Type B pancreatic cell (in vitro differentiated cells): ENCODE measurements at places on chromosomes 13 and 19. TPM values are rescaled to one million over a fixed set of nuclear protein-coding genes. Genes with fewer than 3 reads are reported as not detected.
A peak's percentile ranks its signal among the peaks of the same experiment; 100 is the strongest.

DNA sequence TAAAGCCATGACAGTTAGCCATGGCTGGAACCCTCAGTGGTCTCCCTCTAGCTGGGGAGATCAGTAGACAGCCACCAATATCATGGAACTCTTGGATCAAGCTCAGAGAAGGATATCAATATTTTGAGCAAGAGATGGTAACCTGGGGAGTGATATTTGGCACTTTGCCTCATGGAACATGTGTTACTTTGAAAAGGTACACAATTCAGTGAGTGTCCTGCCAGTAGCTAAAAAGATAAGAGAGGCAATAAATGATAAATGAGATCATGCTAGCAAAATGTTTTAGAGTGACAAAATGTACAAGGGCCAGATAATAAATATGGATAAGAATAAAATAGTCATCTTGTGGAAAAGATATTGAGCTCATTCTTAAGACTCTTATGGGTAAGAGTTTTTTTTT lies 1618.7 kb downstream of the OLFM4 start:
- no peaks in the 10 kb centered on the region for H3K4me1 ChIP-seq
- no peak for DNase-seq
- H3K4me3 ChIP-seq: no peak overlapping the region
- no peaks in the 10 kb centered on the region for H3K36me3 ChIP-seq

- H3K36me3 ChIP-seq: no peaks in the 10 kb centered on the region
- no peaks in the 10 kb centered on the region for H3K27me3 ChIP-seq
- no peak within 1 kb of the TSS for H3K4me3 ChIP-seq
- H3K4me1 ChIP-seq: no peaks in the 10 kb centered on the region
Measured at GRCh38 chr19:15934332-15935078, at the start of gene CYP4F11. Gene CYP4F11 (minus strand): TSS chr19:15934529. CDS start chr19:15934408, 121 bp downstream.

Gene ZNF221
- total RNA-seq: 7.6 and 12.2 TPM in 2 replicates

DNA sequence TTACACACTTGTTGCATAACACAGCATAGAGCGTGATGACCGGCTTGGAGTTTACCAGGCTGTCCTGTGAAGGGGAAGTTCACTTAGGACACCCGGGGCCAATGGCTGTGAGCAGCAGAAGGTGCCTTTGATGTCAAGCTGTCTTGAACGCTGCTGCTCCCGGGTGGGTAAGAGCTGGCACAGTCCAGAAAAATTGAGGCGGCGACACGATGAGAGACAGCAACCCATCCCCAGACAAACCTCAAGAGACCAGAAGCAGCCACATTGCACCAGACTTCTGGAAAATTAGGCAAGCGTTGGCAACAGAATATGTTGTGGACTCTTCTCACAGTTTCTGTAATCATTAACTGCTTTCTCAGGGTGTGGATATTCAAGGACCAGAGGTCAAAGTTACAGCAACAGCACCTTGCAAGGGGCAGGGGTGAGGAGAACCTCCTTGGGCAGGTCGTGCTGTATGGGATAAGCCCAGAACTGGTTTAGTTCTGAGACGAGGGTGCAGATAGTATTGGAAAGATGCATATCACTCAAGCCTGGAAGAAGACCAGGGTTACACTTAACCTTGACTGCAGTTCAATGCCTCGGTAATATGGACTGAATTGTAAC lies 10.1 kb downstream of the NFILZ start:
- H3K27ac ChIP-seq: no peak overlapping the region
- H3K36me3 ChIP-seq: no peaks in the 10 kb centered on the region
- no peak overlapping the region for H3K4me3 ChIP-seq
- DNase-seq: no peak

DNA sequence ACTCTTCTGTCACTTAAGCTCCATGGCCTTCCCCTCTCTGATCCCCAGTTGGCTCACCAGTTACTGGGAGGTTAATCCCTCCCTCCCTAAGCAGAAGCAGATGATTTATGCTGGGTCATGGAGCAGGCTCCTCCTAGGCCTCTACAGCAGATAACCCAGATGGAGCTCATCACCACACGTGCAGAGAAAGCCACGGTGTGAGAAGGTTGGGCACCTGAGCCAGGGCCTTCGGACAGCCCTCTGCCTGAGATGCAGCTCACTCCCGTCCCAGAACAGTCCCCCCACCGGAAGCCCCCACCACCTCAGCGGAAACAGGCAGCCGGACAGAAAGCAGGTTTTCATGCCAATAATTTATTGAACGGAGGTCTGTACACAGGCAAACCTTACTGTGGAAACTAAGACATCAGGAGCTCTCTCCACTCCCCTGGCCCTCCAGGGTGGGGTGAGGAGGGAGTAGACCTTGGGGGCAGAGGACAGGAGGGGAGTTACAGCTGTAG lies 9.8 kb downstream of the ZNF526 start:
- no peaks in the 10 kb centered on the region for H3K27me3 ChIP-seq
- no peak for DNase-seq
- peaks cover 7% of the 10 kb centered on the region for H3K4me1 ChIP-seq

DNA sequence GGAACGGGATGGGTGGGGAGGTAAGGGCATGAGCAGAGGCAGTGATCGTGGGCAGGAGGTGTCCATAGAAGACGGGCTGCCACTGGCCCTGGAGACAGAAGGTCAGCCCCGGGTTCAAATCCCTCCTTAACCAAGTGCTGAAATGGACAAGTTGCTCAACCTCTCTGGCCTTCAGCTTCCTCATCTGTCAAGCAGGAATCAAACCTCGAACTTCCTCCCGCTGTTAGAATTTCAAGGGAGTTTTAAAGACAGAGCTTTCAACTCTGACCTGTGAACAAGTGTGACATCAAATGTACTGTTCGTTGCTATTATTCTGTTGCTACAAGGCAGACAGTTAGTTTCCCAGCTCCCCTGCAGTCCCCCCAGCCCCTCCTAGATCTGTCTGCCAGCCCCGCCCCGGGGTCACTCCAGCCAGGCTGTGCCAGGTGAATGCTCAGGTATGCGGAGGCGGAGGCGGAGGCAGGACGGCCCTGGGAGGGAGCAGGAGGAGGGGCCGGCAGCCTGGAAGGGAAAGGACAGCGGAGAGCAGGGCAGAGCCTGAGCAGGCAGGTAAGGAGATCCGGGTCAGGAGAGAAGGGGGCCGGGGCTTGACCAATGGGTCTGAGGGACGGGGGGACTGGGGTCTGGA lies at the start of gene EPS8L1:
EPS8L1 (plus strand) TSS at position 499 of the 628 bp plus-strand sequence. CDS start 576 bp downstream, outside the sequence.
- peak within 1 kb of the TSS; percentile 79 for H3K4me3 ChIP-seq
- H3K36me3 ChIP-seq: no peaks in the 10 kb centered on the region
- H3K27ac ChIP-seq: peak within 1 kb of the TSS; percentile 83

GRCh38 chr19:41427647-41428480 lies 690 bp upstream of the B3GNT8 start:
- H3K4me1 ChIP-seq: peaks cover 16% of the 10 kb centered on the region
- no peak for DNase-seq
- H3K36me3 ChIP-seq: peaks cover 4% of the 10 kb centered on the region

Gene ABCA7
- total RNA-seq: 23.9 and 26.1 TPM in 2 replicates

- no peaks in the 10 kb centered on the region for H3K36me3 ChIP-seq
- H3K27ac ChIP-seq: no peak overlapping the region
- no peak for DNase-seq
- no peaks in the 10 kb centered on the region for H3K27me3 ChIP-seq
- H3K4me3 ChIP-seq: no peak overlapping the region
- H3K4me1 ChIP-seq: peaks cover 5% of the 10 kb centered on the region
Measured at GRCh38 chr19:48664476-48664875, 8.3 kb downstream of the NTN5 start.

Gene ATXN8OS
- total RNA-seq: not detected in 2 replicates

Gene CDX2
- 11.3 and 31.8 TPM in 2 replicates for total RNA-seq

GRCh38 chr19:15268928-15269253 lies 36.6 kb upstream of the EPHX3 start:
- no peak overlapping the region for H3K4me3 ChIP-seq
- H3K27me3 ChIP-seq: no peaks in the 10 kb centered on the region
- peaks cover 18% of the 10 kb centered on the region for H3K4me1 ChIP-seq
- peaks cover 24% of the 10 kb centered on the region for H3K36me3 ChIP-seq
- H3K27ac ChIP-seq: no peak overlapping the region
- no peak for DNase-seq

DNA sequence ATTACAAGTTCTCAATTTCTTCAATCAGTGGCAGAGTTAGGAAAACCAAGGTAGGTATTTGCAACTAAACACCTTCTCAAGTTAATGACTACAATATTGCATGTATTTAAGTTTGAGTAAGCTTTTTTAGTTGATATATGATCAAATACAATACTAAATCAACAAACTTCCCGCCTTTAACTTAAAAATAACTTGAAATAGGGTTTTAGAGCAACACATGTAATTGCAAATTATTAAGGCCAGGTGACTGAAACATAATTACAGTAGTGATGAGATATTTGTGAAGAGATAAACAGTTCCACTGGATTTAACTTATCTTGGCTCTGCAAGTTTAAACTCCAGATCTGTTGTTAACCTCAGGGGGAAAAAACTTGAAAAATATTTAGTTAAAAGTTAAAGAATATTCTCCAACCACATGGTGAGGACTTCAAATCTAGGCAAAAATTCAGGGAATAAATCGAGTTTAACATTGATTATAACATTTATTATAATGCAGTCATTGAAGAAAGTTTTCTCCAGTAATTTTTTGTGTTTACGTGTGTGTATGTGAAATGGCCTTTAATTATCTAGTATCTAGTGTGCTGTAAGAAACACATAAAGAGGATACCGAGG lies 3.6 kb downstream of the DACH1 start:
- H3K27me3 ChIP-seq: peaks cover 24% of the 10 kb centered on the region
- peak overlapping the region; percentile 88 for H3K27ac ChIP-seq
- DNase-seq: no peak

DNA sequence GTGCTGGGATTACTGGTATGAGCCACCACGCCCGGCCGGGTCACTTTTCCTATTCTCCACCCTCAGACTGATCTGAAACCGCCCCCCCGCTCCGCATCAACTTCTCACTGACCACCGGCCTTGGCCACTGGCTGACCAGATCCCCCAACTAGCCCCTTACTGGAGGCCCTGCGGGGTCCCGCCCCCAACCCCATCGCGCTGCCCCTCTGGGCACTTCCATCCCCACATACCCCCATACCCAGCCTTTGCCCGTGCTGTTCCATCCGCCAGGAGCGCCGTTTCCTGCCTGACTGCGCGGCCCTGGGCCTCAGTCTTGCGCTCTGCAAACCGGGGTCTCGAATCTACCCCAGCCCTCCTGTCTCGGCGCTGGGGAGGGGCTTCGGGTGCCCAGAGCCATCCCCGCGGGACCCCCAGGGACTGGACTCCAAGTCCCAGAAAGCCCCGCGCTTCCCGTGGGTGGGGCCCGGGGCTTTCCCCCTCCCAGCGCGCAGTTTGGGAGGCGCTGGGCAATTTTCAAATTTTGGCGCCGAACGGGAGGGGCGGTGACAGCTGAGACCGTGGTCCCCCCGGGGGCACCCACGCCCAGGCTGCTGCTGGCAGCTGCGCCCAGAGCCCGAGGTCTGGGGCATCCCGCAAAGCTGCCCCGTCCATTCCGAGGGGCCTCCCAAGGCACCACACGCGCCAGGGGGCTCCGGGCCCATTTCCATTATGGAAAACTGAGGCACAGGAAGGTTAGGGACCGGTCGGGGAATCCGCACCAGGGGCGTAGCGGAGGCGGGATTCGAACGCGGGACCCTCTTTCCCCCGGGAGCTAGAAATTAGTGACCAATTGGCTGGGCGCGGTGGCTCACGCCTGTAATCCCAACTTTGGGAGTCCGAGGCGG lies 5.2 kb upstream of the LMNB2 start:
- peaks cover 11% of the 10 kb centered on the region for H3K4me1 ChIP-seq
- peak overlapping the region; percentile 68 for H3K27ac ChIP-seq
- peak overlapping the region; percentile 85 for H3K4me3 ChIP-seq
- H3K36me3 ChIP-seq: no peaks in the 10 kb centered on the region

DNA sequence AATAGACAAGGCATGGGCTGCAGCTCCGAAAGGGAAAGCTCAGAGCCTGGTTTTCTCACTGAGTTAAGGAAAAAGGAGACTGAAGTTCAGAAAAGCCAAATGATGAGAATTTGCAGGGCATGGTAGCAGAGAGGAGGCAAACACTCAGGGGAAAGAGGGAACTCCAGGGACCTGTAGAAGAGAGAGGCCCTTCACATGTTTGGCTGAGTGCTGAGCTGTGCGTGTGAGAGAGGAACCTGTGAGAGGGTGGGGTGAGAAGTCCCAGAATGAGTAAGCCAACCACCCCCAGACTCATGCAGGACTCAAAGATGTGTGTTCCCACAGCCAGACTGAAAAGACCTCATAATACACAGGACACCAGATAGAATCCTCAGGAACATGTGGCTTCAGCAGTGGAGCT lies 2.8 kb upstream of the CRYL1 start:
- no peak overlapping the region for H3K27ac ChIP-seq
- H3K4me1 ChIP-seq: peaks cover 6% of the 10 kb centered on the region
- H3K4me3 ChIP-seq: no peak overlapping the region
- peaks cover 18% of the 10 kb centered on the region for H3K27me3 ChIP-seq

- H3K4me3 ChIP-seq: no peak overlapping the region
- H3K36me3 ChIP-seq: no peaks in the 10 kb centered on the region
- DNase-seq: no peak
- no peak overlapping the region for H3K27ac ChIP-seq
Measured at GRCh38 chr19:32206065-32206464, 139.3 kb upstream of the ZNF507 start.

Gene ONECUT3
- total RNA-seq: 0.94 and 5.9 TPM in 2 replicates

Gene RGL3
- 44.8 and 49.6 TPM in 2 replicates for total RNA-seq

GRCh38 chr13:36026531-36026930 lies 104.7 kb downstream of the DCLK1 start:
- H3K36me3 ChIP-seq: peaks cover 6% of the 10 kb centered on the region
- no peaks in the 10 kb centered on the region for H3K27me3 ChIP-seq
- no peak for DNase-seq
- H3K4me1 ChIP-seq: peaks cover 15% of the 10 kb centered on the region
- H3K4me3 ChIP-seq: no peak overlapping the region
- no peak overlapping the region for H3K27ac ChIP-seq

DNA sequence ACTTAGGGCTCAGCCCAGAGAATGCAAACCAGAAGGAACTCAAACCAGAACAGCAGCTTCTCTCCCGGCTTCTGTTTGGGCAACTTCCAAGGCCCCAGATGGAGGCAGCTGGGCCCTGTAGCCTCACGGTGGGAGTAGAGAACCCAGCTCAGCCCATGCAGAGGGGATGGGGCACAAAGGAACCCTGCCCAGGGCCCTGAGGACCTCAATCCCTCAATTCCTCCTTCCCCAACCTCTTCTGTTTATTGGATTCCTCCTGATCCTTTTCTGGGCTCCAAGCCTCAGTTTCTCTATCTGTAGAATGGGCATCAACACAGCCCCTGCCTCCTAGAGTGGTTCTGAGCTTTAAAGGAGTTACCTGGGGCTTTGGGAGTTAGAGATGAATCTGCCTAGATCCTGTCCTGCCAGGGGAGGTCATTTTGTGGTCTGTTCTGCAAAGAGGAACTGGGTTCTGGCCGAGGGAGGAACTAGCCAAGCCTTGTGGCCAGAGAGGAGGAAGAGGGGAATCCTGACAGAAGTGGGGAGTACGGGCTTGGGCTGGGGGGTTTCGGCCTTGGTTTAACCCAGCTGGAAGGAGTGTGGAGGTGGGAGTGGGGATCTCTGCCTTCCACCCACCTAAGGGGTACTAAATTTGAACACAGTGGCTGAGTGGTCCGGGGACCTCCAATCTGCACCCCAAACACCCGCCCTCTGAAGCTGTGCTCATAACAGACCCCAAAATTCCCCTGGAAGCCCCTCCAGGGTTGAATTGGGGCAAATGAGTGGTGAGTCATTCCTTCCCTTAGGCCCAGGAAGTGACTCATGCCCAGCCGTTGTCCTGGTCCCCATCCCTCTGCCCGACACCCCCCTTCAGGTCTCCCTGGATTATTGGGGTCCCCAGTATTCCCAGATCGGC lies 2.7 kb downstream of the ADGRE5 start:
- H3K27me3 ChIP-seq: peaks cover 4% of the 10 kb centered on the region
- peak overlapping the region; percentile 44 for H3K27ac ChIP-seq
- H3K4me1 ChIP-seq: peaks cover 19% of the 10 kb centered on the region
- no peak overlapping the region for H3K4me3 ChIP-seq
- DNase-seq: no peak
